ENCODE measurements at places on chromosomes 1 and 21.

DNA sequence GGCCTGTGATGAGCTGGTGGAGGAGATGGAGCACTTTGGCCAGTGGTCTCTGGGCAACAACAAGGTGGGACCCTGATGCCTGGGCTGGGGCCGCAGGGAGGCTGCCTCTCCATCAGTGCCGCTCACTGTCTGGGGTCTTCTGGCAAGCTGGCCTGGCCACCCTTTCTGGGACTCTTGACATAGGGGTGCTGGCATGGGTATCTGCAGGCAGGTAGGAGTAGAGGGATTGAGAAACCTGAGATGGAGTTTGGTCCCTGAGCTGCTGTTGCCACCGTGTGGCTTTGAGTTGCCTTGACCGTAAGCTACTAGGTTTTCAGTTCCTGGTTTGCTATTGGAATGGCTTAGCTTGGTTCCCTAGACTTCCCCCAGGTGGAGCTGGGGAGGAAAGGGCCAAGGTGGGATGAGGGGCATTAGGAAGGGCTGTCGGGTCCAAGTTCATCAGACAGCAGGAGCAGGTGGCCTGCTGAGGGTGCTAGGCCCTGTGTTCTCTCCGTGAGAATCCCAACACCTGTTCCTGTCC is 13.2 kb upstream of the MFN2 start:
- no peak for DNase-seq

DNA sequence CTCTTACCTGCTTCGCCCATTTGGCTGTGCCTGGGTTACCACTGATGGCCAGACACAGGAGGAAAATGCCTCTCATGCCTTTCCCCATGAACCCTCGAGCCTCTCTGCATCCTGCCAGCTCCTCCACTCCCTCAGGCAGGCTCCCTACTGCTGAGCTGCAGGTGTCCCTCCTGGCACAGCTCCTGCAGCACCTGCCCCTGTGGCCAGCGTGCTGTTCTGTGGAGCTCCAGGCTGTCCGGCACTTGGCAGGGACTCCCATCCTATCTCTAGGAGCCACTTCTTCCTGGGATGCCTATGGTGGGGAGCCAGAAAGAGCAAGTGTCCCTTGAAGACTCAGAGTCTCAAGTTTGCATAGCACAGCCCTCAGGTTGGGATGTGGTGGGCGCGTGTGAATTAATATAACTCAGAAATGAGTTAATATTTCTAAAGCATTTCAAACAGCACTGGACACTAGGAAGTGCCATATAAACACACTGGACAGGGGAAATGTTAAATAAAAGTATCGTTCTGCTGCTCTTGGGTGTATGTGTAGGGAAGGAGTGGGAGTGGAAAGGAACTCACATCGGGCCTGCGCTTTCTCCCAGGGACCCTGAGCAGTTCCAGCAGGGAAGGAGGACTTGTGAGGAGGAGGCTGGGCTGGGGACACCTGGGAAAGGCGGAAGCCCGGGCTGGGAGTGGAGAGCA is 2.7 kb downstream of the LRRC71 start:
- no peak for DNase-seq

- no peak for DNase-seq
Observed at GRCh38 chr1:110133436-110133835, 16.9 kb upstream of the SLC6A17 start.

- DNase-seq = no peak
Observed at GRCh38 chr21:38380481-38381137, 117.7 kb downstream of the ERG start.

- no peak for DNase-seq
Observed at GRCh38 chr21:41011951-41012366, 156.0 kb upstream of the BACE2 start.

DNA sequence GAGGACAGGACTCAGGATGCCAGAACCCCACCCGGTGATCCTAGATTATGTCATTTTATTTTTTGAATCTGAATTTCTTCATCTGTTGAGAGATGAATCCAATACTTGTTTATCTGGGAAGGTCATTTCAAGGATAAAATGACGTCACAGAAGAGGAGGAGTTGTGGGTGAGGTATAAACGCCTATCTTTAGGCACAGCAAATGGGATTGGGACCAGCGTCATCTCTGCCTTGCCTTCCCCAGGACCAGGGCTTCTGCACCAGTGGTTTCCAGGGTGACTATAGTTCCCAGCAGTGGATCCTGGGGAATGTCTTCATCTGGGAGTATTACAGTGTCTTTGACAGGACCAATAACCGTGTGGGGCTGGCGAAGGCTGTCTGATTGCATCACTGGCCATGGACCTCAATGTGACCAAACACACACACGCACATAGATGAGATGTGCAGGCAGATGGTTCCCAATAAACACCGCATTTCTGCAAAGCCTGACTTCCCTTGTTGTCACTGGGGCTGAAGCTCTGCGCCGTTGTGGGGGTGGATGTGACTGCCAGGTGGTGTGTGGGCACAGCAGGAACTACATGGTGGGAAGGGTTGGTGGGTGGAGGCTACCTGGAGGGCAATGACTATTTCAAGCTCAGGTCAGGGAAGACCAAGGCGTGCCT is 28.1 kb downstream of the KCNA10 start:
- DNase-seq = no peak

- no peak for DNase-seq
Observed at GRCh38 chr1:31633117-31633516, 11.6 kb downstream of the PEF1 start.

GRCh38 chr1:10867914-10868598 is 71.6 kb upstream of the CASZ1 start:
- no peak for DNase-seq

GRCh38 chr1:5611431-5611830 is 380.8 kb downstream of the NPHP4 start:
- no peak for DNase-seq
